ENCODE measurements at places on chromosomes 12 and 14.
A peak's percentile ranks its signal among the peaks of the same experiment; 100 is the strongest.

- DNase-seq: no peak
Observed at GRCh38 chr14:89351221-89351515, 65.9 kb downstream of the FOXN3 start.

GRCh38 chr12:38907201-38907923 lies 2.0 kb upstream of the CPNE8 start:
- no peak for DNase-seq

DNA sequence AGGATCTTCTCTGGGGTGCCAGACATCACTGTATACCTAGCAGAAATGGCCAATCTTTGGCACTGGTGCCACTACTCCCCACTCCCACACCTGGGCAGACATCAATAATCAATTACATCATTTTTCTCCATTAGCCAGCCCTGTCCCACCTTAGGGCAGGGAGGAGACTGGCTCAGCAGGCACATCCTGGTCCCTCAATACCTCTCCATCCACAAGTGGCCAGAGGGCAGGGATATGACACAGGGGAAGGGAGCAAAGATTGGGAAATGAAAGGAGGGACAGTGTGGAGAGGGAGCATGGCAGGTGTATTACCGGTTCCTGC lies 10.2 kb downstream of the RAPGEF3 start:
- DNase-seq: no peak

DNA sequence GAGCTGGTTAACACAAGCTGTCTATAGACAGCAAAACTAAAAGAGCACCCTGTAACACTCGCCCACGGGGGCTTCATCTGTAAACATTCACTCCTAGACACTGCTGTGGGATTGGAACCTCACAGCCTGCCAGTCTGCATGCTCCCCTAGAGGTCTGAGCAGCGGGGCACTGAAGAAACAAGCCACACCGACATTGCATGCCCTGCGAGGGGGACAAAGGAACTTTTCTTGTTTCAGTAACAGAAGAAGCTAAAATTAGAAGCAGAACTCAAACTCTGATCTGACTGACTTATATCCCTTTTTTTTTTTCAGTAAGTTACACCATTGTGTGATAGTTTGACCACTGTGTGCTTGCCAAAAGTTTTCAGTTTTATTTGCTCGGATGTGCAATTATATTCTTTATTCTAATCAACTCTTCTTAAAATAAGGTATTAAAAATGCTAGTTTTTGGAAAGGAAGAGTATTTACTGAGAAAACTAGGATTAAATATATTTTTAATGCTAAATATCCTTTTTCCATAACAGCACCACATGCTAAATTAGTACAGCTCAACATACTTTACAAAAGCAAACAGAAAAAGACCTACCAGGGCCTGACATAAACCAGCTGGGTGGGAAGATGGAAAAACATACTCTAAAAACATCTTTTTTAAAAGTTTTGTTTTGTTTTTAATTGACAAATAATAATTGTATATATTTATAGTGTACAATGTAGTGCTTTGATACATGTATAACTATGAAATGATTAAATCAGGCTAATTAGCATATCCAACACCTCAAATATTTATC lies 100.2 kb downstream of the EPS8 start:
- DNase-seq: no peak

DNA sequence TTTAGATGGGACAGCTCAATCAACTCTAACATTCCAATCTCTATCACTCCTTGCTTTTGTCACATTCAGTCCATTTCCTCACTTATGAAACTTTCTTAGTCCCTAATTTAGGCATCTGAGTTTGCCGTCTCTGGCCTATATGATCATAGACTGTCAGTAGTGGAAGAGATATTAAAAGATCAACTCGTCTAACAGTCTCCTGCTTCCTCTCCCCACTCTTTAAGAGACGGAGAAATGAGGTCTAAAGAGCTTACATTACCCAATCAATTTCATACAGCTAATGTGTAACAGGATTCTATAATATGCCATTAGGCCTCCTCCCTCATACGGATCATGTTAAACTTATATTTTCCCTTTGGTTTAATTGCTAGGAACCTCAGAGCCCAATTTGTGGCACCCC lies 6.5 kb upstream of the ATP23 start:
- DNase-seq: no peak

GRCh38 chr14:61227884-61228591 lies 53.1 kb downstream of the TMEM30B start:
- no peak for DNase-seq

DNA sequence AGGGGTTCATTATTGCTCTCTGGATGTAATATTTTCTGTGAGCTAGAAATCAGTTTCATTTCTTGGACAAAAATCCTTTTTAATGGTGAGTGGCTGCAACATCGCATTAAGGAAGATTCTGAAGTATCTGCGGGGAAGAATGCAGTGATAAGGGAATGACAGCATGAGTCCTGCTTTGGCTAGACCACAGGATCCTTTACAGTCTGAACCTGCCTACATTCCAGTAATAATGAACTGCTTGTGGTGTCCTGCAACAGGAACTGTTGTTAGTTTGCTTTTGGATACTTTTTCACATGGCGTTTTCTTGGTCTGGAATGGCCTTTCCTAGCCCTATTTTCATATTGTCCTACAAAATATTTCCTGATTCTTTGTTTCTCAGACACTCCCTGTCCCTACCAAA lies 15.7 kb downstream of the MDM2 start:
- DNase-seq: no peak

- no peak for DNase-seq
Observed at GRCh38 chr14:39434401-39434800, 2.2 kb upstream of the FBXO33 start.

GRCh38 chr12:46590991-46591703 lies 218.6 kb upstream of the SLC38A2 start:
- DNase-seq: no peak

DNA sequence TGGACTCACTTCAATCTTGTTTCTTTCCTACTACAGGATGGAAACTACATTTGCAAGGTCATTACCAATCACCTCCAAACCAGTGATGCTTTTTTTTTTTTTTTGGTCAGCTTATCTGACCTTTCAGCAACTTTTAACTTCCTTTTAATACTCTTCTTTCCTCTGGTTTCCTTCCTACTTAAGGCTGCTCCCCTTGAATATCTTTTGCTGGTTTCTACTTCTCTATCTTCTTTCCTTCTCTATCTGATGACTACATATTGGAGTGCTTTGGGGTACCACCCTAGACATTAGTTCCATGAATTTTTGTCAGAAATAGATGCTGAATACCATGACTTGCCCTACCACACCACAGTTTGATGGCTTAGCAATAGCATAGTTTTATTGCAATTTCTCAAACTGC lies 197.7 kb upstream of the DDHD1 start:
- DNase-seq: no peak

DNA sequence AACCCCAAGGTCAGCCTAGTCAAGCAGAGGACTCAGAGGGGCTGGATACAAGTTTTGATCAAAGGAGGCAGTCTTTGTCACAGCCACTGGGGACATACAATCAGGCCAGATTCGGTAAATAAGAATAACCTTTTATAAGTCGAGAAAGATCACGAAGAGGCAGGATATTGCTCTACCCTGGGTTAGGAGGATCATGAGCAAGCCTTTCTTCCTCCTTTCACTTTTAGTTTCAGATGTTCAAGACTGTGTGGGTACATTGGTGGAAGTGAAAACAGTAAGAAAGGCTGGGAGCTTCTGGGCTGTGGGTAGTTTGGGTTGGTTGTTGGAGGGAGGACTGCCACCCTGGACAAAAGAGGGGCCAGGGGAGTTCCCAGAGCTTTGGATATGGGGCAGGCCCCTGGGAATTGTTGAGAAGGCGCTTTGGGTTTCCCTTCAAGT lies 127.7 kb downstream of the SNAPC1 start:
- DNase-seq: no peak

- no peak for DNase-seq
Observed at GRCh38 chr14:22650046-22650739, 6.0 kb upstream of the OR6J1 start.

- no peak for DNase-seq
Observed at GRCh38 chr12:121124402-121125109, 8.1 kb upstream of the P2RX7 start.

DNA sequence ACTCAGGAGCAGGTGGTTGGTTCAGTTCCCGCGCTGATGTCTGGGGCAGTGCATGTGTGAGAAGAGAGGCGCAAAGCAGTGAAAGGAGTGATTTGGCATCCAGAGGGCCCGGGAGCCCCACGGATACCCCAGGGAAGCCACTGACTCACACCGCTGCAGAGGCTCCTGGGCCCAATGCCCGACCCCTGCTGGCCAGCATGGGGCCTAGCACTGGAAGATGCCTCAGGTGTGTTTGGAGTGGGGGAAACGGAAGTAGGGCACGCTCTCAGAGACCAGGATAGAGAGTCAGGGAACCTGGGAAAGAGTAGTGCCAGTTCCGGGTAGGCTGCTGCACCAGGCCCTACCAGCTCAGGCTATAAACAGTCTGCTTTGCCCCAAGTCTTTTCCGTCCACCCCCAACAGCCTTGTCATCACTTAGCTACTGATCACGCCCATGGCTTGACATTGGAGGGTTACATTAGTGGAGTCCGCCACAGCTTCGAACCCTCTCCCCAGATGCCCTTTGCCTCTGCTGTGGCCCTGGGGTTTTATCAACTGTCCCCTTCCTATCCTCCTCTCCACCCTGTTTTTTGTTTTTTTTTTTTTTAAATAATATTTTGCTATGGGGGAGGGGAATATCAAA lies 9.5 kb upstream of the CSAD start:
- DNase-seq: peak; percentile 70

- no peak for DNase-seq
Observed at GRCh38 chr14:38611928-38612327, 356.0 kb upstream of the CLEC14A start.

DNA sequence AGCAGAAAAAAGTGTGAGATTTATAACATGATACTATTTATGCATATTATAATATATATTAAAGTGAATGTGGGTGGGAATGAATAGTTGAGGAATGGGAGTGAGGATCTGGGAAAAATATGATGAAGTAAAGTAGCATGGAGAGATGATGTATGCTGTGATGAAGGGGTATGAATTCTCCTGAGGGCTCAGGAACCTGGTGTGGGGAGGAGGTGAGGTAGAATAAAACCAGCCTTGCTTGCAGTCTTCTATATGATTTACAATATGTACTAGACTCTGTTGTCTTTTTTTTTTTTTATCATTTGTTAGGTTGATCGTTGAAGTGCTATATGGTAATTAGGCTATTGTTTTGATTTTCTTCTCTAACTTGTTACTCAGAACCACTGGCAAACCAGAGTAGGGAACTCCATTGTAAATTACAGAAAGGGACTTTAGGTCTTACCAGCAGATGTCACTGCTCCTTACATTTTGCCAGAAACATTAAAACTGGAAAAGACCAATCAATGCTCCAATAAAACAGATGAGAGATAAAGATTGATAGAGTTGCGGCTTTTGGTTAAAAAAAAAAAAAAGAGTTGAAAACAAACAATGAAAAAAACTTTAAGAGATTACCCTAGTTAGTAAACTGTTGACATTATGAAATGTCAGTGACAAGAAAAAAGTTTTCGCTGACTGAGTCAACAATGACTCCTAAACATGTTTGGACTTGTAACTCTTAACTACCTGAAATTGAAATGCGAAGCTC lies 39.9 kb downstream of the ATL1 start:
- no peak for DNase-seq

GRCh38 chr14:95585953-95586620 lies 51.2 kb downstream of the GLRX5 start:
- DNase-seq: no peak

All from right lobe of liver (tissue), 6 donors.